Stimulated activated CD4-positive, alpha-beta T cell treated with anti-CD3 and anti-CD28 coated beads, TNF-alpha, amount 100 ng/mL, for 4 hours (primary cell): ENCODE measurements at places on chromosomes 4 and X.

DNA sequence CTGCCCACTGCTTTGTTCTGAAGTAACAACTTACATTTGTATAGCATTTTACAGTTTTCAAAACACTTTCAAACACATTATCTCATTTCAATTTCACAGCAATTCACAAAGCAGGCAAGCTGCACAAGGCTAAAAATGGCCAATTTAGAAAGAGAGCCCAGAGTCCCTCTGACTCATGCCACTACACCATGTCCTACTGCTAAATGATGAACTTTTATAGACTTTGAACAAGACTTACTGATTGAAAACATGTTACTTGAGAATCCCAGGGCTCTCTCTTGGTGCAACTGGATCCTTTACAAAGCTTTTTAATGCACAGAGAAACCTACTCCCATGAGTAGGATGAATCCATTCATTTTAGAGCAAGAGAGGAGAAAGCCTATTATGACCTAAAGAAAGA lies 5.8 kb upstream of the G3BP2 start:
- no peak for DNase-seq

GRCh38 chr4:101367201-101367600 lies 19.9 kb upstream of the PPP3CA start:
- no peak for DNase-seq

DNA sequence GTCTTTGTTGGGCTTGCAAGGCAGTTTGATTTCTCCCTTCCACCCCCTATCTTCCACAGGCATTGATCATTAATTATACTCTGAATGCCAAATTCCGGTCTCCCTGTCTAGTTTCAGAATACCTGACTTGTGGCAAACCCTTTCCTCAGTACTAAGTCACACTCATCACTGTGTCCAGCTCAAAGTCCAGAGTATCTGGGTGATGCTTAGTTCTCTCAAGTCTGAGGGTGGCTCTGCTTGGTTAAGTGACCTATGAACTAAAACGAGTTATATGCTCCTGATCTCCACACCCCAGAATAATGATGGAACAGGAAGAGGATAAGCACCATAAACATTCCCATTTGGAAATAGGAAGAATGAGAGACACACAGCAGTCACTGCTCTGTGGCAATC lies 6.5 kb downstream of the SMIM9 start:
- DNase-seq: no peak

- DNase-seq: no peak
Observed at GRCh38 chr4:121278811-121279368, 101.9 kb downstream of the QRFPR start.

DNA sequence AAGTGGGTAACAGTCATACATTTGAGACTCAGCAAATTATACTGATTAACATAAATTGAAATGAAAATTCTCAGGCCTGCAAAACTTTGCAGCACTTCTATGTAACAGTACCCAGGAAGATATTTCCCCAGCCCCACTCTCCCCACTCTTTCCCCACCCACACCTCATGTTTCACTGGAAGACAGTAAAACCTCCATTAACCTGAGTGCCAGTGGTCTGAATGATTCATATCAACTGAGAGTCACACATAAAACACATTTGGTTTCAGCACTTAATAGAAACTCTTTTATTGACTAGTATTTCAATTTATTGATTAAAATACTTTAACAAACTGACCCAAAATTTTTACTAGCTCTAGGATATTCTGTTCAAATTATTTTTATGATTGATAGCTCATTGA lies 6.9 kb downstream of the CXCL6 start:
- DNase-seq: no peak

DNA sequence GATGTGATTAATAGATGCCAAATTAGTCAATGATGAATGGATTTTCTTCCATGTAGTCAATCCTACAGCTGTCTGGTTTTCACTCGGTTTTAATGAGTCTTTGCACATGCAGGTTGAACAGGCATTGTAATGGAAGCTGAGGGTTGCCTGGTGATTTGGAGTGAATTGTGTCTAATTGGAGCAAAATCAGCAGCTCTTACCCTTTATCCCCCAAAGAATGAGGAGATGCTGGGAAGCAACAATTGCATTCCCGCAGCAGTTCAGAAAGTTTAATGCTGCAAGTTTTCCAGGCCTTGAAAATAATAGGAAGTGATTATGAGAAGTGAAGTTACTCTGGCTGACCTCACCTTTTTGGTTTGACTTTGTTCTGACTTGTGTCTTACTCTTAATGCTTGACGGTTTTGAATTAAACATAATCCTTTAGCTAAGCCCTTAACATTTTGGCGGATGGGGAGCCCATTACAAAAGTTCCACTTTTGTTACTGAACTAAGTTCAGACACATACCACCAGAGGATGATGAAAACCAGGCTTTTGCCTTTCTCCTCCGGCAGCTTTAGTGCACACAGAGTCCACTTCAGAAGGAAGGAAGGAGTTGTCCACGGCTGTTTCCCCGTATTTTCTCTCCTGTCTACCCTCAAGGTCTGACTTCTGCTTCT lies 78.8 kb upstream of the TBC1D9 start:
- no peak for DNase-seq

GRCh38 chrX:27439771-27440170 lies 23.4 kb downstream of the PPP4R3C start:
- no peak for DNase-seq

DNA sequence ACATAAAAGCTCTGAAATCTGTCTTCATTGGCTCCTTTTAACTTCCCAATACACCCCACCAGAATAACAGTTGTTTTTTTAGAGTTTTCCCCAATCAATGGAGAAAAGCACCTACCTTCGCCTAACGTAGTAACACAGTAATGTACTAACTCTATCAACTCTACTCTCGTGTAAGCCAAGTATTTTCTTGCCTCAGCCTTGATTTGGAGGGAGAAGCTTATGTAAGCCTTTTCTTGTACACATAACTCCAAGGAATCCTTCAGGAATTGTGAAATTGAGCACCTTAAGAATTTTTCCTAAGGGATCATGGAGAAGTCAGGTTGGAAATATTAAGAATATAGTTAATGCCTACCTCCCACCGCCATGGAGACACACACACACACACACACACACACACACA lies 181.2 kb downstream of the RAPGEF2 start:
- no peak for DNase-seq

DNA sequence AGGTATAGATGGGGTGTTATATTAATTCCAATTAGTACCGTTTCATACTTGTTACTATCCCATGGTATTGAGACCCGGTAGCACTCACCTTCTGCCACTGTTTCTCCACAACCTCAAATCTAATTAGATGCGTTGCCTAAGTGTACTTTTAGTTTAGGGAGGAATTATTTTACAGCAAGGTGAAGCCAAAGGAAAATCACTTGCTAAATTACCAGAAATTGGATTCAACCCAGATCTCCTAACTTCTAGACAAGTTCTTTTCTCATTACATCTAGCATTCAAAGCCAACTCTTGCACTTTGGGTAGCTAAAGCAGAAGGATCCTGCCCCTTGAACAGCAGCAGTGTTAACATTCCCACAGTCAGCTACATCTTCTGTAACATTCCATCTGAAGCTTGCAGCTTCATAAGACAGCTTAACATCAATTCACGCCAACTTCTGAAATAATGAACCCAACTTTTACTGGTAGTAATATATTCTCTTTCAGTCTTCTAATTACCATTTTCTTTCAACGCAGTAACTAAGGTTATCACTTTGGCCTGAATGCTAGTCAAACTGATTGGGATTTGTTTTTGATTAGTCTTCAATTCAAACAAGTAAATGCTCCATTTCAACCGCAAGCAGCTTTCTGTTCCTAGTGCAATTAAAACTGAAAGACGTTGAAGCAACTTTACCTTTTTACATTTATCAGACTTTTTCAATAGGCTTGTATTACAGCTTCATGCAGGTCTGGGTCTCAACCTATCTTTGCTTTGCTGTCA lies 934 bp upstream of the SEC31A start:
- DNase-seq: no peak

- no peak for DNase-seq
Observed at GRCh38 chr4:67779631-67780030, 25.4 kb upstream of the GNRHR start.

DNA sequence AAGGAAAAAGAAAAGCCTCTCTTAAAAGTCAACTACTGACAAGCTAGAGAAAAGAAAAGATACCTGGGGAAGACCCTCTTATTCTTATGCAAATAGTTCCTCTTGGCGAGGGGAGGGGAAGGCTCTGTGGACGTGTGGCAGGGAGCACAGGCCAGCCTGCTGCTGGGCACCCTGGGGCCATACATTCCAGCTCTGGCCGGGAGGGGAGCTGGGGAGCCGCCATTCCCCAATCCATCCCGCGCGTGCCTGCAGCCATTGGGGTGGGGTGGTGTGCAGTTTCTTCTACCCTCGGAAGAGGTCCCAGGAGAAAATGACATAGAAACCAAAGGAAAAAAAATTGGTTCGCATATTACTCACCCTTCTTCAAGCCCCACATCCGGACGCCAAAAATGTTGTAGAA lies 1496.4 kb downstream of the RPA4 start:
- DNase-seq: no peak

DNA sequence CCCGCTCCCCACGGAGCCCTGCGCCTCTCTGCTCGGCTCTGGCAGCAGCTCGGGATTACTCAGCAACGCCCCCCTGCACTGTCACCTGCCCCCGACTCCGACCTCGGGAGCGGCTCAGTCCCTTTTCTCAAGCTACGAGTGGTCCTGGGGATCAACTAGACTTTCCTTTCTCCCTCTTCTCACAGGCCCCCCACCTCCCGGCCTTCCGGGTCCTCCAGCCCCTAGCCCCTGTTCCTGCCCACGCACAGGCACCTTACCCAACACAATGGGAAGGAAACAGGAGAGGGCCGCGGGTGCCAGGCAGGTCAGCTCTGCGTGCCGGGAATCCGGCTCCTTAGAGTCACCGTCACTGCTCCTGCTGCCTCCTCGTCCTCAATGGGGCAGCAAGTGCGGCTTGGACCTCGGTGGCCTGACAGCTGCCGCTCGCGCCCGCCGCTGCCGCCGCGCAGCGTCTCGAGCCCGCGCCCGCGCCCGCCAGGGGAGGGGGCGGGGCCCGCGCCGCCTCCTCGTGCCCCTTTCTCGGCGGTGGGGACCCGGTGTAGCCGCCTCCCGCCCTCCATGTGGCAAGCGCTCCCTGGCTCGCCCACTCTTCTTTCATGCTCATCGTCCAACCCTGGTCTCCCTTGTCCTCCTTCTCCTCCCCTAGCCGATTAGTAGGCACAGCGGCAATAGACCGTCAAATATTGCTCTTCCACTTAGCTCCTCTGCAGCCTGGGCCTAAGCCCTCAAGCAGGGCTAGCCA lies at the start of gene RAB9B:
RAB9B (minus strand) TSS at position 455 of the 742 bp plus-strand sequence. CDS start 6,473 bp downstream, outside the sequence.
- DNase-seq: no peak

DNA sequence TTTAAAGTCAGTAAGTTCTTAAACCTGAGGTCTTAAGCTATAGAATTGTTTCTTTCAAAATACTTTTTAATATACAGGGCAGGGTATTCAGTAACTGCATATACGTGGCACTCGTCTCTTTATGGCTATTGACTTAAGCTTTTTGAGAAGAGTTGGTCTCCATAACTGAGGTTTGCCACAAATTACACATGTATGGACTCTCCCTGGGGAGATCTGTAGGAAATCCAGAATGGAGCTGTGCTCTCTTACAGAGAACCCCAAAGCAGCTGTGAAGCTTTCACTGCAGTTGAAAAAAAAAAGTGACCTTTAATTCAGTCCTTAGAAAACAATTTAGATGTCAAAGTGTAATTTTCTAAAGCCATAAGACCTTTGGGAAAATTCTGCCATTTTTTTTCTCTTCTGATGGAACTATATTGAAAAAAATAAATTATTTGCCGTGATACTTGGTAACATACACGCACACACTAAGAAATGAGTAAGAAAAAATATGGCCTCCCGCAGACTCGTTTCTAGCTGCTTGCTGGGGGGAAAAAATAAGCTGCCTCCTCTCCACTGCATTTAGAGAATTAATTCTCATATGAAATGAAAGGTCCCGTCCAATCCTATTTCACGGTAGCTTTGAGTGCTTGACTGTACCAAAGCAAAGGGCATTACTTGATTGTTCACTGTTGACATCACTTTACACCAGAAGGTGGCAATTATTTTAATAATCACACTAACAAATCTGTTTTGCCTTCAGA lies 159.4 kb upstream of the TENM3 start:
- DNase-seq: no peak

DNA sequence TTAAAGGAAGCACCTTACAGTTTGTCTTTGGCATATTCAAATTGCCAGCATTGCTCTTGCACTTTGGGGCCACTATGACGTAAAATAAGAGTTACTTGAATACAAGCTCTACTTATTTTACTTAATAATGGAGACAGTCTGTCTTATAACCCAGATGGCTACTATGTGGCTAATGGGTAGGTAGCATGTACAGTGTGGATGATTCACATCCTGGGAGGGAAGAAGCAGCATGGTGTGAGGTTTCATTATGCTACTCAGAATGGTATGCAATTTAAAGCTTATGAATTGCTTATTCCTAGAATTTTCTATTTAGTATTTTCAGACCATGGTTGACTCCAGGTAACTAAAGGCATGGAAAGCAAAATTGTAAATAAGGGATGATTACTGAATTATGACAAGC lies 761.8 kb upstream of the ATOH1 start:
- DNase-seq: no peak

GRCh38 chrX:51902510-51903050 lies 9.2 kb downstream of the MAGED1 start:
- DNase-seq: no peak

DNA sequence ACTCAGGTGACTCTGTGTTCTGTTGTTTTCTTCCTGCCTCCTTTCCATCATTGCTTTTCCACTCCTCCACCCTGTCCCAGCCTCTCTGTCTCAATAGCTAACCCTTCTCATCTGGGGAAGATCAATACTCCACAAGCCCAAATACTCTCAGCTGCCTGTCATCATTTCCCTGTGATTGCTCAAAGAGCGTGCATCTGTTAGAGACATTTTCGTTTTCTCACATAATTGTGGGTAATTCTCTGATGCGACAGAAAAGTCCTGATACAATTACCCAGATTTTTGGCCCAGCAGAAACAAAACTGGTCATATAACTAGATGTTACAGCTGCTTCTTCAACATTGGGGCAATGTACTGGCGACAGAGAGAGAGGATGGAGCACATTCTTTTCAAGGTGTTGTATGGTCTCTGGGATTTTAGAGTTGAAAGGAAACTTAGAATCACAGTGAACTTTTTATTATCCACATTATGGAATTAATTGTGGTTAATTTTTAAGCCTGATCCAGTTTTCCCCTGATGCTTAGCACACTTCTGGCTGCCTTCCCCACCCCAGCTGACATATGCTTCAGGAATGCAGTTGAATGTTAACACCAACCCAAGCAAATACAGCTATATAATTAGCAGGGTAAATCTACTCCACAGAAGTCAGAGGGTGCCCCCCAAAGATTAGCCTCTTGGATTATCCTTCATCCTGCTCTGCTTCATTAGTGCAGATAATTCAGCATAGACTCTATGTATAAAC lies 171.4 kb upstream of the ANXA3 start:
- DNase-seq: no peak

DNA sequence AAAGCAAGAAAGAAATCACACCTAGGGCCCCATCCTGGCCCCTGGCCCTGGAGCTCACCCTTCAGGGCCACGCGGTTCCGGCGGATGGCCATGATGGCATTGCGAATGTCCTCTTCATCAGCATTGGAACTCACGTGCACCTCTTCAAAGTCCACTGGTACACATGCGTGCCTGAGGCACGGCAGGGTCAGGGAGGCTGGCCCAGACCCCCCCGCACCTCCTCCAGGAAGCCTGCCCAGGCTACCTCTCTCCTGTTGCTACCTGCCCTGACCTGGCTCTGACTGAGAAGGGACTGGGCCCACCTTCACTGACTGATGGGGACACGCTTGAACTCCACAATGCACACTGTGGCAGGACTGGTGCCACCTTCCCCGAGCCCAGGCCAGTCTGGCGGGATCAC lies 4.5 kb downstream of the IDH3G start:
- DNase-seq: no peak

- DNase-seq: no peak
Observed at GRCh38 chr4:152808670-152809069, 28.9 kb downstream of the ARFIP1 start.

GRCh38 chr4:33369446-33369845 lies 2649.3 kb downstream of the PCDH7 start:
- DNase-seq: no peak
